Panc1 (cell line): ENCODE measurements at places on chromosomes 1 and 21.

DNA sequence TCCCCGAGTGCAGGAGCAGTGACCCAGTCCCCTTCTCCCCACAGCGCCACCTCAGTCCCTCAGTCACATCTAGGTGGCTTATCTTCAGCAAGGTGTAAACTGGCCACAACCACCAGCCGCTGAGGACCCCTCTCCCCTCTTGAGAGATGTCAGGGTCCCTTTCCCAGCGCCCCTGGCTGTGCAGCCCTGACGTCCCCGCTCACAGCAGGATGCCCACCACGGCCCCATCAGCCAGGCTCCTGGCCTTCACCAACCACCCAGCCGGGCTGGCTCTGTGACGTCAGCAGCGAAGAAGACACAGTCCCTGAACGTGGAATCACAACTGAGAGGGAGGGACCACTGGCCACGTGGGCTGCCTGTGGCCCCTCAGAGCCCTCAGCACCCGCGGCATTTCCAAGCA, 249.4 kb downstream of the NPHP4 start:
- no peak for DNase-seq

DNA sequence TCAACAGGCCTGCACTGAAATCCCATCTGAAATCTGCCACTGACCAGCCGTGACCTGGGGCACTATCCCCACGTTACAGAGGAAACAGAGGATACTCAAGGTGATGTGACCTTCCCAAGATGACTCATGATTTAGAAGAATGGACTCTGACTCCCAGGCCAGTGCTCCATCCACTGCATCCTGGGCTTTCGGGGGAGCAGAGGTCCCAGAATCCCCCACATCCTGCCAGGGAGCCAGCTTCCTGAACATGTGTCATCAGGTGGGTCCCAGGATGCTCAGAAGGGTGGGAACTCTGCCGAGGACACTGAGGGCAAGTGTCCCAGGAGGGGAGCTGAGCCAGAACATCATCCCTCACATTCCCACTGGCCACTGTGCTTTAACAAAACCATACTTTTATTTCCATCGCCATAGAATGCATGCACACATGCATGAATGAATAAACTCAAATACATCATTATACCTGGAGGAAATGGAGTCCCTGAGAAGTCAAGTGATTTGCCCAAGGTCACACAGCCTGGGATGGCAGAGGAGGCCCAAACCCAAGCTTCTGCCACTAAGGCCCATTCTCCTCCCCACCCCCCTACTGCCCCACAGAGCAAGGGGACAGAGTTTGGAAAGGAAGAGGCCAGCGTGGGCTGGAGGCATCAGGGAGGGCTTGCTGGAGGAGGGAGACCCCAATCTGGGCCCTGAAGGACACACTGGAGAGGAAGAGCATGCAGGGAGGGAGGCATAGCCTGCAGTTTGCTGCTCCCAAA, 189.4 kb downstream of the MATN1 start:
- no peak for DNase-seq

DNA sequence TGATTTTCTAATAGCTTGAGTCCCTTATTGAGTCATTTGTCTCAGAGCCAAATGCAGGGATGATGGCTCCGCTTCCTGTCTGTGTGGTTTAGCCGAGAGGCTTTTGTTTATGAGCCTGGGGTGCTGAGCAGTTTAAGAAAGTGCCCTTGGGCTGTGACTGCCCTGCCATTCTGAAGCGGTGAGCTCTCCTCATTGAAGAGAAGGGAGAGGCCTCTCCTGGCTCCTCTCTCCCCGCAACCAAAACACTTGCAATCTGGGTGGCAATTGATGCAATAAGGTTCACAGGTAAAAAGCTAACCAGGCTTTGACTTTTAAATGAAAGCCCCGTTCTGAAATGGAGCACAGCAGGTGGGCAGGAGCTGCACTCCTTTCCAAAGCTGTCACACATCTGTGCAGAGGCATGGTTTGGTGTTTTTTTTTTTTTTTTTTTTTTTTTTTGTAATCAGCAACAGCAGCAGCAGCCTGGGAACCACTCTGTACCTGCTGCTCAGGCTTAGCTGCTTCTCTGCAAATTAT, 403.7 kb downstream of the SIPA1L2 start:
- no peak for DNase-seq

DNA sequence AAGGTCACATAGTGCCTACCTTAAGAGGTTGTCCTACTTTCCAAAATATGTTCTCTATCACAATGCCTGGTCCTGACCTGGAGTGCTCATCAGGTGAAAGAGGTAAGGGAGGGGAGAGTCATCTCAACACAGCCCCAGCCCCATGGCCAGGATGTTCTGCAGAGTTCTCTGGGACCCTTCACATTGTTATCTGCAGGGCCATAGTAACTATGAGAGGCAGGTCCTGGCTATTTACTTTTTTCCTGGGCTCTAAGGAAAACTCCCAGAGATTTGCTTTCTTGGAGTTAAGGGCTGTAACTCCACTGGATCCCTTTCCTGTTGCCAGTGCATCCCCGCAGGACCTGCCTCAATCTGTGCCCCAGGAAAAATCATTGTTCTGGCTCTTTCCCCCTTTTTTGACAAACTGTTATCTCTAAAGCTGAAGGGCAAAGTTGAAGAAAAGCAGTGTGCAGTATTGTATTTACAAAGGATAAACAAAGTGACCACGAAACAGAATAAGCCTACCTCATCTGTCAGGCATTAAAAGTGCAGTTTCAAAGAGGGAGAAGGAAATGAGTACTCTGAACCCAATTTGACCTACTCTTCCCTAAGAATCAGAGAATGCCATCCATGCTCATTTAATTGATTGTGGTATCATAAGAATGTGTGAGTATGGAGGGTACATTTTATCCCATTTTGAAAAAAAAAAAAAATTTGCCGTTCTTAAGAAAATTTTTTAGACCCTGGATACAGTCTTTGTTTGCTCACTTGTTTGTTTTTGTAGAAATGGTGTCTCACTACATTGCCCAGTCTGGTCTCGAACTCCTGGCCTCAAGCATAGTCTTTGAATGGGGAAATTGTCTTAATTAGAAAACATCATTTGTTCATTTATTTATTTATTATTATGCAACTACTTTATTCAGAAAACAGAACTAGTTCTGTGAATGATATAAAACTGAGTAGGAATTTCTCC, 149.6 kb downstream of the RHOU start:
- DNase-seq = no peak

DNA sequence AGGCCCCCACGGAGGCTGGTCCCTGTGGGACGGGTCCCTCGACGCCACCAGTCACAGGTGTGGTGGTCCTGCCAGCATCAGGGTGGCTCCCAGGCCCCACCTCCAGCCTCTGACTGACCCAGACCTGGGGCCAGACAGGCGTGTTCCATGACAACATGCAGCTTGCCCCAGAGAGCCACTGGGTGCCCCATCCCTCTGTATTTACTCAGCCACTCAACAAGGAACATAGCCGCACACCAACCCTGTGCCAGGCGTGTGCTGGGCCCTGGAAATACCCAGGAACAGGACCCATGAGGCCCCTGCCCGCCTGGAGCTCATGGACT, 65.4 kb downstream of the MATN1 start:
- no peak for DNase-seq

DNA sequence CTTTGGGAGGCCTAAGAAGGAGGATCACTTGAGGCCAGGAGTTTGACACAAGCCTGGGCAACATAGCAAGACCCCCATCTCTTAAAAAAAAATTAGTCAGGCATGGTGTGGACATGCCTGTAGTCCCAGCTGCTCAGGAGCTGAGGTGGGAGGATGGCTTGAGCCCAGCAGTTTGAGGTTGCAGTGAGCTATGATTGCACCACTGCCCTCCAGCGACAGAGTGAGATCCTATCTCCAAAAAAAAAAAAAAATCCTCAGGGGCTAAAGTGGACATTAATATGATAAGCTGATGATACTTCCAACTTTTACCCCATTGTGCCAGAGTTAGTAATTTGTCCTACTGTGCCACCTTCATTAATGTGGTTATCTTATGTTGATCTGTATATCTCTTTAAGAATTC, 327.8 kb upstream of the FMN2 start:
- DNase-seq = no peak

- no peak for DNase-seq
Measured at GRCh38 chr1:6180268-6180706, at the start of gene CHD5. Gene CHD5, minus strand, starts transcription at chr1:6180321. Its CDS starts 298 bp downstream, at chr1:6180023.

DNA sequence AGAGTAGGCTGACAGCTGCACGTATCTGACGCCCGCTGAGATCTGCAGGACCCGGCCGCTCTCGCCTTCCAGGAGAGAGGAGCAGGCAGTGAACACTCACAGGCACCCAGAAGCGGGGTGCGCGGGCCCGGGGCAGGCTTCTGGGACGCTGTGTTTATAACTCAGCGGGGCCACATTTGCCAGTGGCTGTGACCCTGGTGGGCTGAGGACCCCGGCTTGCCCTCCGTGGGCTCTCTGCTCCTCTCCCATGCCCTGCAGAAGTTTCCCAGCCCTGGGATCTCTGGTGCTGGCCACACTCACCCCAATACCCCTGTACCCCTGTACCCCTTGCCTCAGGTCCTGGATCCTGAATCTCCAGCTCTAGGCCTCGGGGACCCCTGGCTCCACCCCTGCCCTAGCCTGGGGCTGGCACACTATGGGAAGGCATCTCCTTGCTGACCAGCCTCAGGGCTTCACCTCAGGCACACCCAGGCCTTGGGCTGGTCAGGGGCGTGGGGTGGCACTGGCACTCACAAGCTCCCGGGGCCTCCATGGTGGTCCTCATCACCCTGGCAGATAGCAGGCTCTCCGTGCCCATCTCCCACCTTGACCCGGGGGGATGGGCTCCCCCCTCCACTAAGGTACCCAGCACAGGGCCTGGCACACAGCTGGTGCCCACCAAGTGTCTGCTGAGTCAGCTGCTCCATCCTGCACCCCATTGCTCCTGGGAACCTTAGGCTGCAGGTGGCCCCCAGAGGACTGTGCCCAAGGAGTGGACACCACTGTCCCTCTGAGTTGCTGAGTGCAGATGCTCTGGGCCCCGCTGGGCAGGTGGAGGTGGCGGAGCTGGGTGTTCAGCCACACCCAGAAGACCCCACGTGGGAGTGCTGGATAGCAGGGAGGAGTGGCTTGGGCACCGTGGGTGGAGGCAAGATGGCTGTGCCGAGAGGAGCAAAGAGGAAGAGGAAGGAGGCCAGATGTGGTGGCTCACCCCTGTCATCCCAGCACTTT, 32.4 kb downstream of the MORN1 start:
- DNase-seq = no peak

GRCh38 chr21:42799948-42800347, 79.4 kb downstream of the WDR4 start:
- no peak for DNase-seq

DNA sequence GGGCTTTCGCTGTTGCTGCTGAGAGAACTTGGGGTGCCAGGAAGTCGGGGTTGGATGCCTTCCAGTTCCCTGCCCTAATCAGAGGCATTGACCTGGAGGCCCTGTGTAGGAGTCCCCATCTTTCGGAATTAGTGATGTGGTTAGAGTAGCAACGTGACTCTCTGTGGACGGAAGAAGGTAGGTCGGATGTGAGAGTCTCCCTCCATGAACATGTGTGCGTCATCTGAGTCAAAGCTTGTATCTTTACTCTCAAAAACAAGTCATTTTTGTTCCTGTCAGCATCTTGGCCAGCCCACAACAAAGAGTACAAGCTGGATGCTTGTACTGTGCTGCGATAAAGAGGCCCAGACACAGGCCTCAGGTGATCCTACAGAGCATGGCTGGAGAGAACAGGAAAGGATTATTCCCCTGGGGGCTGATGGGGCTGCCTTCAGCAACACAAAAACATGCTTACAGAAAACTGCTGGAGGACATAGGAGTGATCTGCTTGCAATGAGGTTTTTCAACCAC, 31.0 kb upstream of the IL10 start:
- DNase-seq = no peak

- DNase-seq = no peak
Measured at GRCh38 chr21:29307718-29308455, 9.2 kb downstream of the BACH1 start.

DNA sequence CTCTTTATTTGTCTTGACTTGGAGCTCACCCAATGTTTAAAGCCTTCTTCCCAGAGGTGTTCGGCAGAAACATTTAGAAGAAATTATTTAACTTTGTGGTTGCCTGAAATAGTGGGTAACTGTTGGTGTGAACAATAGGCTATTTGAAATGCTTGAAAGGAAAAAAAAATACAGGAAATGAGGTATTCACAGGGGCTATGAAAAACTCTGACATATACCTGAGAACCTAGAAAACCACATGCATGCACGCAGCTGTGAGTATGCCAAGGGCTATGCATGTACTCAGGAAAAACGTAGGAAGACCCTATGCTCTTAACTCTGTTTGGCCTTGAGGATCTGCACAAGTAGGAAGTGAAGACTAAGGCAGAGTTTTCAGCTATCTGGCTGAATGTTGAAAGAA, 16.4 kb upstream of the RNF186 start:
- DNase-seq = no peak

DNA sequence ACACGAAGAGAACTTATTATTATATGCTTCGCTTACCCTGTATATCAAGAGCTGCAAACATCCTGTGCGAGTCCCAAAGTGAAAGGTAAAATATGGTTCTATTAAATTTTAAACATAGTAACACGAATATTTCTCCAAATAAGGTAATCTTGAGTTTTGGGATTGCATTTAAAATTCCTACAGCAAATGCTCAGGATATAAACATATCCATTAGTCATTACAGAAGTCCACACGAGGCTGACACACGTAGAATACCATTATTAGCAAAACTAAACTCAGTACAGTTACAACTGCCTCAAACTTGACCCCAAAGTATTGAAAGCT, 282 bp upstream of the LYPLAL1 start:
- no peak for DNase-seq

- DNase-seq = no peak
Measured at GRCh38 chr1:31408788-31409318, 4.2 kb upstream of the SERINC2 start.

GRCh38 chr1:114130846-114131525, 22.7 kb downstream of the SYT6 start:
- DNase-seq = no peak

GRCh38 chr1:151509350-151510019, 1.7 kb upstream of the CGN start:
- no peak for DNase-seq

GRCh38 chr1:201379733-201380242, 2.3 kb upstream of the TNNT2 start:
- no peak for DNase-seq

GRCh38 chr1:213135572-213135971, 84.5 kb downstream of the RPS6KC1 start:
- no peak for DNase-seq

GRCh38 chr1:206075786-206076755, 23.1 kb downstream of the RHEX start:
- DNase-seq = no peak

DNA sequence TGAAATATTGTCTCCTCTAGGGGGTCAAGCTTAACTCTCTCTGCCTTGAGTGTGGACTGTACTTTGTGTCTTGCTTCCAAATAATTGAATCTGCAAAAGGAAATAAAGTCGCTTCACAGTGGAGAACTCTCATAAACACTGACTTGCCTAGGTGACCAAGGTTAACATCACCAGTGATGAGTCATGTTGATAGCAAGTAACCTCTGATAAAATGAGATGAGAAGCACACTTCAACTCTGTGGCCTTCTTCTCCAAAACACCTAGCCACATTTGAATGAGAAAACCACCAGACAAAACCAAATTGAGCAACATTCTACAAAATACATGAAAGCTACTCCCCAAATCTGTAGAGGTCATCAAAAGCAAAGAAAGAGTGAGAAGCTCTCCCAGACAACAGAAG, 37.6 kb downstream of the PDE4B start:
- DNase-seq = no peak

GRCh38 chr1:187634940-187635339, 806.2 kb downstream of the PLA2G4A start:
- DNase-seq = no peak
